Stimulated activated CD4-positive, alpha-beta T cell treated with anti-CD3 and anti-CD28 coated beads, Interleukin-2, amount 100 ng/mL, for 24 hours (primary cell): ENCODE measurements at places on chromosomes 12 and 14.

- DNase-seq, result no peak
Measured at GRCh38 chr12:105944628-105945027, 194.1 kb downstream of the NUAK1 start.

- no peak for DNase-seq
Measured at GRCh38 chr14:84036840-84037239, 1493.1 kb upstream of the FLRT2 start.

DNA sequence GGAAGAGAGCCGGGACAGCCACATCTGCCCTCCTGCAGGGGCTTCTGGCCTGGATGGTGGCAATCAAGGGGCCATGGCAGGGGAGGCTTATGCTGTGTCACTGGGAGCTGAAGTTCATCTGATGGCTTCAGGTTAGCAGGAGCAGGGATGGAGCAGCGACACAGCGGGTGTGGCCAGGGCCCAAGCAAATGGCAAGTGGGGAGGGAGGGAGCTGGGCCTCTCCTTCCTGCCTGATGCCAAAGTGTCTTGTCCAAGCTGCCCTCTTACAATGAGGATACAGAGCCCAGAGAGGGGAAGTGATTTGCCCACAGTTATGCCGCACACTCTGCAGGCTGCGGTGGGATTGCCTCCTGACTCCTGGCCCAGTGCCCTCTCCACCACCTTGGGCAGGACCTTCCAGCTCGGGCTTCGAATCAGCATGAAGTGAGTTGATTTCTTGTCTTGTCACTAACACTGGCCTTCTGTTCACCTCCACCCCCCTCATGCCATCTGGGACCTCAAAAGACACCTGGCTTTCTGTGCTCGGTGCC is 51.3 kb downstream of the IQSEC3 start:
- no peak for DNase-seq

DNA sequence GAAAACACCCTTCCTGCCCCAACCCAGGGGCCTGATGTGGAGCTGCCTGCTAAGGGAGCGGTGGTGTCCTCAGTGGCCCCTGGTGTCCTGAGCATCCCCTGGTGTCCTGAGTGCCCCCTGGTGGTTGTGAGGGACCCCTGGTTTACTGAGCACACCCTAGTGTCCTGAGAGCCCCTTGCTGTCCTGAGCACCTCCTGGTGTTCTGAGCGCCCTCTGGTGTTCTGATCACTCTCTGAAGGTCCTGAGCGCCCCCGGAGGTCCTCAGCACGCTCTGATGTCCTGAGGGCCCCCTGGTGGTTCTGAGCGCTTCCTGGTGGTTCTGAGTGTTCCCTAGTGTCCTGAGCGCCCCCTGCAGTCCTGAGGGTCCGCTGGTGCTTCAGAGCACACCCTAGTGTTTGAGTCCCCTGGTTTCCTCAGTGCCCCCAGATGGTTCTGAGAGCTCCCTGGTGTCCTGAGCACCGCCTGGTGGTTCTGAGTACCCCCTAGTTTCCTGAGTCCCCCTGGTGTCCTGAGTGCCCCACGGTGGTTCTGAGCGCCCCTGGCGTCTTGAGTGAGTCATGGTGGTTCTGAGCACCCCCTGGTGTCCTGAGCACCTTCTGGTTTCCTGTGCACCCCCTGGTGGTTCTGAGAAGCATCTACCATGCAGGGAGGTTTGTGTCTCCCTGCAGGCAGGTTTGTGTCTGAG is 1004.2 kb downstream of the TMEM121 start:
- peak; percentile 39 for DNase-seq

DNA sequence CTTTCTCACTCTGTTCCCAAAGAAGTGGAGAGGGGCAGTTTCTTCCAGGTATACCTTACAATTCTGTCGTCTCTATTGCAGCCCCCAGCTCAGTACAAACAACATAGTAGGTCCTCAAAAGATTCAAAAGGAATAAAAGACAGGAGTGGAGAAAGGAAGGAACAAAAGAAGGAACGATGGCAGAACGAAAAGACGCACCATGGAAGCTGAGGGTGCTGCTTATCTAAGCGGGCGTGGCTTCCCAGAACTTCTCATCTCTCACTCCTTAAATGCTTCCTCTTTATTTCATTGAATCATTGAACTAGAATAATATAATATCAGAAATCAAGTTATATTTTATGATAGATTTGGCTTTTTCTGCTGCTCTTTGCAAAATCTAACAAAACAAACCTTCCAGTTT is 13.7 kb upstream of the LTA4H start:
- no peak for DNase-seq

GRCh38 chr12:46449316-46449715 is 76.7 kb upstream of the SLC38A2 start:
- no peak for DNase-seq

GRCh38 chr12:11856971-11857370 is 207.5 kb downstream of the ETV6 start:
- no peak for DNase-seq

DNA sequence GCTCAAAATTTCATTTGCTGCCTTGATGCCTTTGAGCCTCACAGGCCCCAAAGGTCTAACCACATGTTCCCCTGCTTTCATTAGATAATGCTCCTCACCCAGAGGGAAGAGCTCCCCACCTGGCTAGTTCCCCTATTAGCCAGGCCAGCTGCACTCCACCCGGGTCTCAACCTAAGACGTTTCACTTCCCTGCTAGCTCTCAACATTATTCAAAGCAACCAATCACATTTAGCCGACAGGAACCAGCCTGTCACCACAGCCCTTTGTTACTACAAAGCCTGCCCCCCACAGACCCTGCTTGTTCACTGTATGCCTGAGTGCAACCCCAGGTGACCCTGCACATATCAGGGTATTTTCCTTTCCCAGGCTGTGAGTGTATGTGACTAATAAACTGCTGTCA is 78.6 kb downstream of the SLC15A5 start:
- DNase-seq, result no peak

GRCh38 chr12:116319898-116320621 is 42.6 kb upstream of the MED13L start:
- DNase-seq, result peak; percentile 21

DNA sequence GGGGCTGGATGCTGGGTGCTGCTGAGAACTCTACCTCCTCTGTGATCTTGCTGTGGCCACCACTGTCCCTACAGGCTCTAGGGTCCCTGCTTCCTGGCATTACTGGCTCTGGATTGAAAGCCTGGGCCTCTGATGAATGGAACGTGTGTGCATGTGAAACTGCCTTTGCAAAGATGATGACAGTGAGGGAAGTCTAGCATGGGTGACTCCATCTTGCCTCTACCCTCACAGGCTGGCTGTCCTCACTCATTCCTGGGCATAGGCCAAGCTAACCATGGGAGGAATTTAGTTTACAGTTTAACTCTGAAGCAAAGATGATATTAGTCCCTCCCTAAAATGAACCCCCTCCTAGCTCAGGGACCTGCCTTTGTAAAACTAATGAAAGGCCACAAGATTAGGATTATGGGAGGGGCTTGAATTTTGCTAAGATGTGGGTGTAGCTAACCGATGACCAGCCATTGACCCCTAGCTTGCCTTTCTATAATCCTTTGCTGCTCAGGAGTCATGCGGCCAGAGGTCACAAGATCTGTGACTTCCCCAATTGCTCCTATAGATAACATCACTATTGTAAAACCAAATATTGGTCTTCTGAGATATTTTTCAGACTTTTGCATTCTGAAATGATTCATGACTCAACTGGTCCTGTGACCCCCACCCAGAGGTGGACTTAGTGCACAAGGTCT is 2.2 kb upstream of the C1S start:
- no peak for DNase-seq

- no peak for DNase-seq
Measured at GRCh38 chr12:112199136-112199535, 73.8 kb downstream of the TRAFD1 start.

DNA sequence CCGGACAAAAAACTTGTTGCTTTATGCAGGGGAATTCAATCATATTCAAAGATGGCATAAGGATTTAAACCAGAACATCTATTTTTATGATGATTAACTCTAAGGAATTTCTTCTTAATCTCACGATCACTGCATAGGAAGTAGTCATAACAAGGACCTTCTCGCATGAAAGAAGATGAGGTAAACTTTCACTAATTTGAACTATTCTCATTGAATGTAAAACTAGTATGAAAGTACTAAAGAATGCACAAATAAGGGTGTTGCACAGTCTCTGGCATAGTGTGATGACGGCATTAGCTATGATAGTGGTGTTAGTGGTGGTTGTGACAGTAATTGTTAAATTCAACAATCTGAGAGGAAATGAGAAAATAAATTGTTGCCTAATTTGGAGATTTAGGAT is 280.0 kb downstream of the SLC6A15 start:
- DNase-seq, result no peak

- DNase-seq, result no peak
Measured at GRCh38 chr12:129670256-129670920, 233.4 kb downstream of the TMEM132D start.

DNA sequence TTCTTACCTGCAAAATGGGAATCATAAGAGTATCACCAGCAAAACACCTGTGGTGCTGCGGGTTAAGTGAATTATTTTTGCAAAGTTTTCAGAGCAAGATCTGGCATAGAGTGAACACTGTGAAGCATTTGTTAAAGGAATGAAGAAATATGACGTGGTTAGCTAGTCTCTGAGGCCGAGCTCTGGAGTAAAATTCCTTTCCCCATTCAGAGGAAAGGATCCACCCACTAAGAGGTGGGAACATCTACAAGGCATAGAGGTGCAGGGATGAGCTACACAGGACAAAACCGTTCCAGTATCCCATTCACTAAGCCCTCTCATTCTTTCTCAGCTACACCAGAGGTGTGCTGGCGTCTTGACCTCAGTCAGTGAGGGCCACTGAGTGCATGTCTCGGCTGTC is 48.5 kb downstream of the JAG2 start:
- no peak for DNase-seq

DNA sequence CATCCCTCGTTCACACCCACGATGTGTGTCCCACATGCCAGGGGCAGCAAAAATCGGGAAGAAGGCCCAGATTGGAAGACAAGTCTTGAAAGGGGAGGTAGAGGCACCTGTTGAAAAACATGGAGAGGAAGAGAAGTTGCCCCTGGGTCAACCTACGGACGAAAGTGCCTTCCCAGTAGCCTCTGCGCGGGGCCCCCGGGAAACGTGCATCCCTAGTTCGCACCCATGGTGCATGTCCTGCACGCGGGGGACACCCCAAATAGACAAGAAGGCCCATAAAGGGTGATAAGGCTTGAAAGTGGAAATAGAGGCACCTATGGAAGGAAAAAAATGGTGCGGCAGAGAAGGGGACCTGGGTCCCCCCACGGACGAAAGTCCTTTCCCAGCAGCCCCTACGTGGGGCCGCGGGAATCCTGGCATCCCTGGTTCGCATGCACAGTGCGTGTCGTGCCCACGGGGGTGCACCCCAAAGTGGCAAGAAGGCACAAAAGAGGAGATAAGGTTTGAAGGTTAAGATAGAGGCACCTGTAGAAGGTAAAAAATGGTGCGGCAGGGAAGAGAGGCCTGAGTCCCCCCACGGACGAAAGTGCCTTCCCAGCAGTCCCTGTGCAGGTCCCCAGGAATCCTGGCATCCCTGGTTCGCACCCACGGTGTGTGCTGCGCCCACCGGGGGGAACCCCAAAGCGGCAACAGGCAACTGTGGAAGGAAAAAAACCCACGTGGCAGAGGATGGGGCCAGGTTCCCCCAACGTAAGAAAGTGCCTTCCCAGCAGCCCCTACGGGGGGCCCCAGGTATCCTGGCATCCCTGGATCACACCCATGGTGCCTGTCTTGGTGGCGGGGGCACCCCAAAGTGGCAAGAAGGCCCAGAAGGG is 278.3 kb downstream of the ALG10 start:
- DNase-seq, result no peak

- no peak for DNase-seq
Measured at GRCh38 chr12:57695770-57696432, 2.0 kb downstream of the OS9 start.

DNA sequence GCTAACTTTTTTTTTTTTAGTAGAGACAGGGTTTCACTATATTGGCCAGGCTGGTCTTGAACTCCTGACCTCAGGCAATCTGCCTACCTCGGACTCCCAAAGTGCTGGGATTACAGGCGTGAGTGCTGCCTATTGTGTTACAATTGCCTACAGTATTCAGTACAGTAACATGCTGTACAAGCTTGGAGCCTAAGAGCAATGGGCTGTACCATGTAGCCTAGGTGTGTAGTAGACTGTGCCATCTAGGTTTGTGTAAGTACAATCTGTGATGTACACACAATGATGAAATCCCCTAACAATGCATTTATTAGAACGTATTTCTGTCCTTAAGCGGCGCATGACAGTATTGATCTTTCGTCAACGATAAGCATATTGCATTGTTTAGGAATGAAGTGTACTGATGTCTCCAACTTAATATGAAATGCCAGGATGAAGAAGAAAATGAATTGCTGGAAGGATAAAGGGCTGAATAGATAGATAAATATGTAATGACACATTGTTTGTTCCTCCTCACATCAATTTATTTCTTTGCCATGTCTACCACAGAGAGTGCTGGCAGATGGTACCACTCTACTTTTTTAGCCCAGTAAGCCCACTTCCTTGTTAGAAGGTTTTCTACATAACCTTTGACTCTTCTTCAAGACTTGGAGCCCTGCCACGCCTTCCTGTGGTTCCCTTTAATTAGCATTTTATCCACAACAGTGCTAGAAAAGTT is 467.5 kb downstream of the VRK1 start:
- no peak for DNase-seq

- no peak for DNase-seq
Measured at GRCh38 chr12:47077206-47078085, 2.0 kb upstream of the PCED1B start.

DNA sequence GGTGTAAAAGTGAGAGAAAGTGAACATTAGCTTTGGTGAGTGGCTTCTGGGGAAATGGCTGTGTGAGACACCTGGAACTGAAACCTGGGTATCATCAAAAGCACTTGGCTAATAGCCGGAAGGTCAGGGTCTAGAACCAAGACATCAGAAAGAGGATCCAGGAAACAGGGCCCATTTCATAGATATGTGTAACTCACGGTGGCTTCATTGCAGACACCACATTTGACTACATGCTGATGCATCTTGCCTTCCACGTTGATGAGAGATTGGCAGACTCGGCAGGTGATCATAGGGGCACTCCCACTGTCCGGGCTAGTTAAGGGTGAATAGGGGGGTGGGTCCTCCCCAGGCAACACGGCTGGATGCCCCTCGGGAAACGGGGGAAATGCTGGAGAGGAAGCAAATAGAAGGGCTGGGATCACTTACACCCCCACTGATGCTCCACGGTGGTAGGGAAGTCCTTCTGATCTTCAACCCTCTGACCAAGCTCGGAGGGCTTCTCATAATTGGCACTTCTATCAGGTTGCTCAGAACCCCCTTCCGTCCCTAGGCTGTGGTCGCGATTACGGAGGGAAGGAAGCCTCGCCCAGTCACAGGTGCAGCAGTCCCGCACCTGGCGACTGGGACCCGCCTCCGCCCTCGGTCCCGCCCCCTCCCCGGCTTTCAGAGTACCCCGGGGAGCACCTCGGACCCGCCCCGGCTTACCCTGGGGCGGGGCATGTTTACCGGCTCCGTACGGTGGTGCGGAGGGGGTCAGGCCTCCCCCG is 593 bp downstream of the PIP4P1 start:
- peak; percentile 45 for DNase-seq

GRCh38 chr12:127249428-127249827 is 1017.5 kb upstream of the TMEM132C start:
- DNase-seq, result no peak
